ENCODE measurements at places on chromosomes 2 and 18.

DNA sequence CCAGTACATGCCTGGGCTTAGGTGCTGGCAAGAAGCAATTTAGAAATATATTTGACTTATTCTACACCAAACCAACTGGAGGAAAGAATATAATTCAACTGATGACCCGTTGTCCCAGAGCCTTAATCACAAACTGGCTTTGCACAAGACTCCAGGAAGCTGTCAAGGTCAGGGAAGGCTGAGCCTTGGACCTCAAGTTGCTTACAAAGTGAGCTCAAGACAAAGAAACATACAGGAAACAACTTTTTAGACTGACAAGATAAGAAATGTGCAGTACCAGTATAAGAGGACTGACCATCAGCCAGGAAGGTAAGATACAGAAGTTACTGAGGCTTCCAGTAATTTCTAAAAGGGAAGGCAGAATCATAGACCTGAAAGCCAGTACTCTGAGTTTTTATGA, 35.0 kb upstream of the GPR55 start:
- DNase-seq: no peak

DNA sequence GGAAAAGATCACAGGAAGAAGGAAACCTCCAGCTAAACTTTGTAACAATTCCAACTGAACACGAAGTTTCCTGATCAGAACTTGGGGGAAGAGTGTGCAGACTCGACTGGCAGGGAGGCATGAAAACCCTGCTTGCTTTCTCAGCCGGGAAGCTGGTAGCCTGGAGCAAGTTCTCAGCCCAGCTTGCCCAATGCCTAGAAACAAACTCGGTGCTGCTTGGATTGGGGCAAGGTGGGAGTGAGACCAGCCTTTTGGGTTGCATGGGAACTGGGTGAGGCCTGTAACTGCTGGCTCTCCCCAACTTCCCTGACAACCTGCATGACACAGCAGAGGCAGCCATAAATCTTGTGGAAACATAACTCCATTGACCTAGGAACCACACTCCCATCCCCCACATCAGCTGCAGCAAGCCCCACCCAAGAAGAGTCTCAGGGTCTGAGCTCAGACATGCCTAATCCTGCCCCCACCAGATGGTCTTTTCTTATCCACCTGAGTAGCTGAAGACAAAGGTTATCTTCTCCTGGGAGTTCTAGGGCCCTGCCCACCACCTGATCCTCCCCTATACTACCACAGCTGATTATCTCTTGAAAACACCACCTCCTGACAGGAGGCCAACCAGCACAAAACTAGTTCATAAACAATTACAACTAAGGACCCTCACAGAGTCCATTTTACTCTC, 1859.7 kb upstream of the CELF4 start:
- no peak for DNase-seq

DNA sequence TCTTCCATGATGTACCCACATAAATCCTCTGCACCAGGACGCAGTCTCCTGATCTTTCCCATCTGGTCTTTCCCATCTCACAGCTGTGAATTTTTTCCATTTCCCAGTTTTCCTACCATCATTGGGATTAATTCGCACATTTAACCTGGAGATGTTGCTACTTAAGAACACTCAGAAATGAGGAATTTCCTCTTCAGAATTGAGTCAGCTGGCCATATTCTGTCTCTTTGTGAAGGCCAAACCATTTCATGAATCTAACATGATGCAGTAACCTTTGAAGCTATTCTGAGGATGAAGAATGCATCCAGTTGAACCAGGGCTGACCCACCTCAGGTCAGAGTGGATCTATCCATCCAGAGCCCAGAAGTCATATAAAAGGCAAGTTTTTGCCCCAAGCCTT, 326.8 kb downstream of the SETBP1 start:
- DNase-seq: no peak

DNA sequence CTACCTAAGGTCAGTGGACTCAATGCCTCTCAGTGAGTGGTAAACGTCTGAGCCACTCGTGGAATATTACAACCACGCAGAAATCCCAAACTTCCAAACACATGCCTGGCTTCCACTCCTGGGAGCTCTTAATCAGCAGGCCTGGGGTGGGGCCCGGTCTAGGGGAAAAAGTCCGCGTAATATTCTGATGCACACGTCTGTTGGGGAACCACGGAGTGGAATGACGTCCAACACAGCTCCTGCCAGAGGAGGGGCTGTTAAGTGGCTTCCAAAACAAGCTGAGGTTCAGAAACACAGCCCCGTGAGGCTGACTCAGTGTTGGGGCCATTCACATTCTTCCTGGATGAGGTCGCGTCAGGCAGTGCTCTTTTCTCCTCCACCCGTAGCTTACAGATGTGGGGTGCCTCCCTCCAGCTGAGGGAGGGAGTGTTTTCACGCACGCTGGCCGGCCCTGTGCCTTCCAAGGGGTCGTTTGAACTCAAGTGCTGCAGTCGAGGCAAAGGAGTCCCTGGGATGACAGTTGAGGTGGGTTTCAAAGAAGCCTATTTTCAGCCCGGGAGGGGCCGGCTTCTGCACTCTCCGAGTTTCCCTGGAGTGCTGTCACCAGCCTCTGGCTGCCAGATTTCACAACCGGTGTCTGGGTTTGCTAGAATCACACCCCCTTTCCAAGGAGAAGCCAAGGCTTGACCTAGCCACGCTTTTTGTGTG, 73.1 kb downstream of the ACKR3 start:
- no peak for DNase-seq

DNA sequence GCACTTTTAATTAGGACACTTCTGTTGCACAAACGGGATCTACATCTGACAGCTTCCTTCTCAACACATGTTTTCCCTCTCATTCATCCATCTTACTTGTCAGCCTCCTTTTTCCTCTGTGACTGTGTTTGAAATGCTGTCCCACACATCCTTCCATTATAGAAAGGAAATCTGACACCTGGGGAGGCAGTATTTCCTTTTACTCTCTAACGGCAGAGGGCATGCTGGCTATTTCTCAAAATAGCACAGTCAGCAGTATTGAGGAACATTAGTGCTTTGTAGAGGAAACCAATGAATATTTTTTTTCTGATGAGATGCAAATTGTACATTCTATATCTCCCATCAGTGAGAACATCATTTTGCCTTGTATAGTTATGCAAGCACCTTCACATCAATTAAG, 668.7 kb downstream of the SLC4A3 start:
- DNase-seq: no peak
